ENCODE measurements at places on chromosomes 2 and 18.
A peak's percentile ranks its signal among the peaks of the same experiment; 100 is the strongest.

DNA sequence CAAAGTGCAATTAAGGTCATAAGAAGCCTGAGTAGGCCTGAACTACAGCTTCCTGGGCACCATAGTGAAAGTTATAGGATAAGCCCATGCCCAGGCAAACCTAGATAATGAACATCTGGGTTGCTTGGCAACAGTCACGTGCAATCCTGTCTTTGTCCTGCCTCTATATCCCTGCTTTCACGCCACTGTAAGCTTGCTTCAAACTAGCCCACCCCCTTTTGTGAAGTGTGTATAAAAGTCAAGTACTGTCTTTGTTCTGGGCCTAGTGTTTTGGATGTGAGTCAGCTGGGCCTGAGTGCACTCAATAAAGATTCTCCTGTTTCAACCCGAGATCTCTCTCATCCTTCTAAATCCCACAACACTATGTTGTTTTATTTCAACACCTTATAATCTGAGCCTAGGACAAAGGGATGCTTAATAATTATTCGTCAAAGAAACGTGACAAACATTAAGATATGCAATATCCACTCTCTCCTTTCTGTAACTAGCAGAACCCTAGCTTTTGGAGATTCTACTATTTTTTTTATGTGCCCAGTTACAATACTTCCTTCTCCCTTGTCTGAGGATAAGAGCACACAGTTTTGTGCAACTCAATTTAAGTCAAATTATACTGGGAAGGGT, 927.8 kb downstream of the SUCLG1 start:
- no peak for DNase-seq

GRCh38 chr2:133581010-133581760, 12.9 kb upstream of the NCKAP5 start:
- no peak for DNase-seq

DNA sequence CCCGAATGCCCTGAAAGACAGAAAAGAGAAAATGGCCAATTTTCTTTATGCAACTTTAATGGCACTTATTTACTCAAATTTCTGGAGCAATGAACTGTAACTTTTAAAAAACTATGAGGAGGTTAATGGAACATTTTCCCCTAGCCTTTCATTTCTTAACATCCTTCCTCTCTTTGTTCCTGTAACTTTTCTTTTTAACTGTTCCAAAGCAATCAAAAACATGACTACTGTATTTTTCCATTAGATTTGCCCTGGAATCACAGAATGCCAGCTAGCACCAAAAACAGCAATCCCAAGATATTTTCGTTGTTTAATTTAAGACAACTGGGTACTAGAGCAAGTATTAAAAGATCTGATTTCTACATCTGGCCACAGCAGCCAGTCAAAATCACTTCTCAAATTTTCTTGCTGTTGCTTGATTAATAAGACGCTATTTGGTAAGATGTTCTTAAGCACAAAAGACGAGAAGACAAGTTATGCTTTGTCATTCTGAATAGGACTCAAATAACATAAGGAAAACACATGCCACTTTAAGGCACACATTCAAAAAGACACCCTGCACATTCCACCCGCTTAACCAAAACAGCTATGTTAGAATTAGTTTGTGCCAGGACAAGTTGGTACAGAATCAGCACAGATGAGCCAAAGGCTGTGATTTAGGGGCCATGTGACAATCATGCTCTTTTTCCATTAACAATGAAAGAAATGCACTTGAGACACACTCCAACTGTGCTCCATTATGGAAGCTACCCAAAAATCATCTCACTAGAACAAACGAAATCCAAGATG, 3.6 kb downstream of the STARD7 start:
- no peak for DNase-seq

- no peak for DNase-seq
Measured at GRCh38 chr2:181054843-181055242, 74.4 kb downstream of the UBE2E3 start.

GRCh38 chr2:126200538-126200937, 455.4 kb upstream of the GYPC start:
- no peak for DNase-seq

GRCh38 chr2:38106405-38107094, 30.6 kb upstream of the CYP1B1 start:
- DNase-seq, result peak; percentile 19

DNA sequence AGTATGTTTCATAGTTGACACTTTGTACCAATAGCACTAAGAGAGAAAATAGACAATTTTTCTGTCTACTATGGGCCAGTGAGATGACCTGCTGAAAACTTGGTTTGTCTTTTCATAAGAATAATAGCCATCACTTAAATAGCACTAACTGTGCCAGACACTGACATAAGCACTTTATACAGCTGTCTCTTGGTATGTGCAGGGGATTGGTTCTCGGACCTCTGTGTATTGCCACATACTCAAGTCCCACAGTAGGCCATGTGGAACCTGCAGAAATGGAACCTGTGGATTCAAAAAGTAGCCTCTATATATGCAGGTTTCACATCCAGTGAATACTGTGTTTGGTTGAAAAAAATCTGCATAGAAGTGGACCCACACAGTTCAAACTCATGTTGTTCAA, 126.7 kb downstream of the XRCC5 start:
- no peak for DNase-seq

DNA sequence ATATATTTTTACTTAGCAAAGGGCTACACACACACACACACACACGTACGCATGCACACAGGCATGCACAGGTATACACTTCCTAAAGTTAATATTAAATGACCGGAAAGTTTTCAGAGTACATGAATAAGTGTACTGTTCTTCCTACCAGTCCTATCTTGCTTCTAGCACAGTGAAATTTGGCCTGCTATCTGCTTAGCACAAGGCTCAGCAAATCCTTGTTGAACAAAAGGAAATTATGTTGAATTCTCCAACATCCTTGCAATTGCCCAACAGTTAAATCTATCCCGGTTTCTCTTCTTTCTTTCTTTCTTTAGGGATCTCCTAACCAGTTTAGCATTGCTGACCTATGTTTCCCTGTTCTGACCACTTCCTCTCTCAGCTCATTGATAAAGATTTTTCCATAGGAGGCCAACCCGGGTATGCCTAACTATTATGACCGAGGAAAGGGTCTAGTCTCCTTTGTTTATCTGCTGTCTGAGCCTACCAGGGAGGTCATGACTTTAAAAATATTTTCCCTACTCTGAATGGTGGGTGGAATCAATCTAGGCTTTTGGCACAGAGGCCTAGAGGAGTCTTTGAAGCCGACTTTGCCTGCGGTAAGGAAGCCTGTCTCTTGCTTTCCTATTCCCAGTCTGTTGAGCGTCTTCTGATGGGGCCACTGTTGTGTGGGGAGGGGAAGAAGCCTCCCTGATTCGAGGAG, 400.7 kb downstream of the HRH4 start:
- DNase-seq, result peak; percentile 17

GRCh38 chr2:241300000-241300399, 15.5 kb downstream of the HDLBP start:
- no peak for DNase-seq

DNA sequence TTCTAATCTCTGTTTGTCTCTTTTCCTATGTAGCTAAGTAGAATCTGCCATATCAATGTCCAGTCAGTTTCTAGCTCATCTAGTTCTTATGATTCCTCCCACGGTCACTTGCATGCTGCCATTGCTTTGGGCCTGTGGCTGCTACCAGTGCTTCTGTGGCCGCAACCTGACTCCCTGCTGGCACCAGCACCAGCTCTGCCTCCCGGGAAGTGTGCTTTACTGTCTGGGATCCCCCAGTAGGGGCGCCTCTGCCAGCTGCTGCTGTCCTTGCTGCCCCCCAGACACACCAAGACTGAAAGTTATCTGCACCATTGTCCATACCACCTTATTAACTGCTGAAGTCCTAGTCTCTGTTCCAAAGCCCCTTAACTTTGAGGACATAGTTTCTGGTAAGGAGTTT, 56.3 kb downstream of the RAPGEF4 start:
- no peak for DNase-seq

DNA sequence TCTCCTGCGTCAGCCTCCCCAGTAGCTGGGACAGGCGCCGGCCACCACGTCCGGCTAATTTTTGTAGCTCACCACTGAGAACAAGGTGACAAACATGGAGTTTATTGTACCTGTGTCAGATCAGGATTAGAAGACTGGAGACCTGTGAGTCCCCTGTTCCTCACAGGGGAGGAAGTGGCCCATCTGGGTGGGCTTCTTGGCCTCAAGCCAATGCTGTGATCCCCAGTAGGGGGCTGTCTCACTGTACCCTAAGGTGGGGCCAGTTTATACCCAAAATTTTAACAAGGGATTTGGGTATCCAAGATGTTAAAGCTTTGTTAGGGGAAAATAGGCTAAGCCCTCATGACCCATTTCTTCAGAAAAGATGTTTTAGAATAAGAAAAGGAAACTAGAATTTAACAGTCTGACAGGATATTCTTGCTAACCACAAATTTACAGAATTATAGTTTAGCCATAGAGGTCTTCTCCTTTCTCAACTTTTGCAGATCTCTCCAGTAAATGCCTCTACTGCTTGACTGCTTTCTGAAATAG, 16.3 kb downstream of the PCBP1 start:
- no peak for DNase-seq

- peak; percentile 86 for DNase-seq
Measured at GRCh38 chr2:120735746-120736170, at the start of gene GLI2. GLI2 (plus strand) TSS chr2:120735868; CDS start chr2:120797321, 61,453 bp downstream.

- DNase-seq, result no peak
Measured at GRCh38 chr18:61201511-61201910, 131.7 kb upstream of the CDH20 start.

DNA sequence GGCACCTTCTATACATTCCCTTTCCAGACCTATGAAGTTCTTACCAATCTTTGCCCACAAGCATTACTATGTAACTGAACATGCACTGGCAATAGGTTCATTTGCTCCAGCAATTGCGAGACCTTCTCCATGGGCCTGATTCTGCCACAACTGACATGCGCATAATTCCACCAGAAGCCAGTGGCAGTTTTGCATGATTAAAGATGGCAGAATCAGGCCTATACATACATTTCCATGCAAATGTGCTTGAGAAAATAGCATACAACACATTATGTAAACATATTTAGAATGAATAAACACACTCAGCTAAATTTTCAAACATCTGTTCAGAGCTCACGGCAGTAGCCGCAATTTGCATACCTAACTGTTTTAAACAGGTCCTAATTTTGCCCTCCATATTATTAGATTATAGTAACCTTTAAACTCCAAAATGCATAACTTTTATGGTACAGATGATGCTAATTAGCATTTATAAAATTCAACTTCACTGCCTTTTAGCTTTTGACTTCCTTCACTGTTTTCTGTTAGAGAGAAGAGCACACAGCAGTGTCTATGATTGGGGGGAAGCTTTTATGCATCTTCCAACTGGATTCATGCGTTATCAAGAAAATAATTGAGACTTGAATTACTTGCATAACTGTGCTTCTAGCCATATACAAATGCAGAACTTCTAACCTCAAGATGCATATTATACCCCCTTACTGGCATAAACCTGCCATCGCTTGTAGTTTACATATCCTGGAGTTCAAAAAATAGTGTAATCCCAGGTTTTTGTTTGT, 155.3 kb upstream of the CDH19 start:
- no peak for DNase-seq

GRCh38 chr18:25727281-25727985, 363.0 kb downstream of the SS18 start:
- no peak for DNase-seq

DNA sequence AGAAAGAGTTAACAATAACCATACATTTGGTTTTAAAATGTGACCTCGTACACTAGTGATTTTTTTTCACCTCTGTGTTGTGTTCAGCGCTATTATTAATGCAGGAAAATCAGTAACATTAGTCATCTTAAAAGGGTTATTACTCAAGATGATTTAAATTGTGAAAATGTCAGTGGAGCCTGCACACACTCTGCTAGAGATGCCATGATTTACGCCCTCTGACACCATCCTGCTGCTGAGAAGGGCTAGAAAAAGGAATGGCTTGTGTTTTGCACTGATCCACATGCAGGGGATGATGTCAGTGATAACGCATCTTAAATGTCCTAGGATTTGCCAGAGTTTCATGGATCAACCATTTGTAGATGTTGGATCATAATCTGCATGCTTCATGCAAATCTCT, 121.3 kb upstream of the BOD1L2 start:
- peak; percentile 38 for DNase-seq

DNA sequence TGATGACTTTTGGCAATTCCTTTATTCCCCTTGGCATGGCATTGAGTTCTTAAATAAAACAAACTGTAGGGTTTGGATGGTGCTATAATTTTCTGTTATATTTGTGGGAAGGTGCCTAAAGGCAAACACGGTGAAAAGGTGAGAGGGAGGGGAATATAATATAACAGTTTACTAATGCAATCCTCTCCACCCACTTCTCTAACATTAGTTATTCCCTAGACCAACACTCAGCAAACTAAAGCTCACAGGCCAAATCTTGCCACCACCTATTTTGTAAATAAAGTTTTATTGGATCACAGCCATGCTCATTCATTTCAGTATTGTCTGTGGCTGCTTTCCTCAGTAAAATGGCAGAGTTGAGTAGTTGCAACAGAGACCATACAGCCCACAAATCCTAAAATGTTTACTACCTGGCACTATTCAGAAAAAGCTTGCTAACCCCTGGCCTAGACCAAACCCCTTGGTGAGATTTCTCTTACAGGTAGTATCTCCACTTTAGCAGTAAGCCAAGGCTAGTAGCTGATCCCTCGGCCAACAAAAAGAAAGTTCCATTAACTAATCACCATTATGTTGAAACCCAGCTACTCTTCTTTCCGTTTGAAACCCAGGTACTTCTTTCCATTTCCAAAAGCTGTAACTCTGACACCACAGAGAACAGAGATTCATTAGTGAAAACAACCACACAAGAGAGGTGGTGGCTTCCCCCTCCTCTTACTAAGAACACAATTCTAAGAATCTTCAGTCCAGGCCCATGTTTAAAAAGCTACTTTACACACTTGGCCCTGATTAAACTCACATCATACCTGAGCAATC, 136.1 kb upstream of the CHAC2 start:
- DNase-seq, result no peak

GRCh38 chr18:74582642-74583041, 15.0 kb upstream of the ZNF407 start:
- no peak for DNase-seq

- no peak for DNase-seq
Measured at GRCh38 chr2:35468245-35468644, 887.3 kb upstream of the CRIM1 start.

GRCh38 chr2:181446985-181447384, 10.2 kb upstream of the ITGA4 start:
- no peak for DNase-seq

DNA sequence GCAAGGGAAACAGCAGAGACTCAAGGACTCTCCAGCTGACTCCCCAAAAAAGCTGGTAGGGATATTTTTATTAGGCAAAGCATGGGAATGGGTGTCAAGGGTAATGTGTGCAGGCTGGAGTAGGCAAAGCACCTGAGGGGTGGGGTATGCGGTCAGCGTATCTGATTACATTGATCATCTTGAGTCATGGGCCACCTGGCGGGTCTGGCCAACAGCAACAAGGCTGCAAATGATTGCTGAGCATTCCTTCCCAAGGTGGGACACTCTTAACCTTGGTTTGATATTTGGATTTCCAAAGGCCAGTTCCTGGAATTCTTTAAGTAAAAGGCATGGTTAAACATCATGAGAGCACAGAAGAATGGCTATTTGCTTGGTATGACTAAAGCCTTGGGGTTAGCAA, 32.6 kb upstream of the CCBE1 start:
- DNase-seq, result no peak

Data from nephron progenitor cell (in vitro differentiated cells).